ENCODE measurements at places on chromosomes 13 and 19.

GRCh38 chr13:101016475-101016874, 341.9 kb upstream of the TMTC4 start:
- DNase-seq: no peak

DNA sequence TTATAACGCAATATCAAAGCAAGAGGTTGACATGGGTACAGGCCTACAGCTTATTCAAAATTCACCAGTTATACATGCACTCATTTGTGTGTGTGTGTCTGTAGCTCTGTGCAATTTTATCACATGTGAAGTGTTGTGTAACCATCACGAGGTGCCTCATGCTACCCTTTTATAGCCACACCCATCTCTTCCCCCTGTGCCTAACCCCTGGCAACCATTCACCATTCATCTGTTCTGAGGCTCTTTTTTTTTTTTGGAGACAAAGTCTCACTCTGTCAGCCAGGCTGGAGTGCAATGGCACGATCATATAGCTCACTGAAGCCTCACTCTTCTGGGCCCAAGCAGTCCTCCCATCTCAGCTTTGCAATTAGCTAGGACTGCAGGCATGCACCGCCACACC, 78.4 kb downstream of the DPF1 start:
- peak; percentile 64 for DNase-seq

DNA sequence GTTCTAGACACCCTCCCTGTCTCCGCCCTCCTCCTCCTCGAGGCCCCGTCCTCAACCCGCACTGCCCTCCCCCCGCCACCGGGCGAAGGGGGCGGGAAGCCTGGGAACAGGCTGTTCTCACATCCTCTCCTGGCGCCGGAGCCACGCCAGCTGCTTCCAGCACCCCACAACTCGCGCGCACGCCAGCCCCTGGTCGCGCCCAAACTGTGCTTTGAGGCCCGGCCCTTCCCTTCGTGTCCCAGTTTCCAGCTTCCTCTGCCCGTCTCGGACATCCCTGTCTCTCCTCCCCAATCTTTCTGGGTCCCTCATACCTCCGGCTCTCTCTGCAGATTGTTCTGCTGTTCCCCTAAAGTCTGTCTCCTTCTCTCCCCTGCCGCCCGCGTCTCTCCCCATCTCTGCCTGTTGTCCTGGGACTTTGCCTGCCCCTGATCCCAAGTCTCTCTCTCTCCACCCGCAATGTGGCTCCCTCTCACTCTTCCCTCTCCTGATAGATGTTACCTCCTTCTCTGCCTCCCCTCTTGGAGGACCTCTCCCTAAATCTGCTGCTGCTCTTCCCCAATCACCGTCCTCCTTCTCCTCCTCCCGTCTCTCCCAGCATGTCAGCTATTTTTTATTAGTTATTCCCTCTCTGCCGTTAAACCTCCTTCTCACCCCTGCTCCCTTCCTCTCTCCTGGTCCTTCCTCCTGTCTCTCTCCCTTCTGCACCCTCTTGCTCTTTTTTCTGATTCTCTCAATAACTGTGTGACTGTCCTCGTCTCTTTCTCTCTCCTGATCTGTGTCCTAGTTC, 14.2 kb downstream of the DPF1 start:
- DNase-seq: peak; percentile 24

DNA sequence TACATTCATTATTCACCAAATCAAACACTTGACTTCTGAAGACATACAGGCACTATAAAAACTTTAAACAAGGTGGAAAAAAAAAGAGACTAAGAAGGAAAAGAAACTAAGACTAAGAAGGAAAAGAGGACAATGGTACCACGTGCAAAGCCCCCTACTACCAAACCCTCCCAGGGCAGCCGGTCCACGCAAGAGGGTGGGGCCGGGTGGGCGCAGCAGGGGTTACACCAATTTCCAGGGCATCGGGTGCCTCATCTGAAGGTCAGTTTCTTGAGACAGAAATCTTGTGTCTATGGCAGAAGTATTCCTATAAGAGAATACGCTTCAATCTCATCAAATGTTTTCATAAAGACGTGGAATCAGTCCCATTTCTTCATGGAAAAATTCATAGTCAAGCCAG, 131.5 kb downstream of the NUFIP1 start:
- DNase-seq: no peak

GRCh38 chr13:101307181-101307701, 109.1 kb downstream of the NALCN start:
- peak; percentile 64 for DNase-seq

DNA sequence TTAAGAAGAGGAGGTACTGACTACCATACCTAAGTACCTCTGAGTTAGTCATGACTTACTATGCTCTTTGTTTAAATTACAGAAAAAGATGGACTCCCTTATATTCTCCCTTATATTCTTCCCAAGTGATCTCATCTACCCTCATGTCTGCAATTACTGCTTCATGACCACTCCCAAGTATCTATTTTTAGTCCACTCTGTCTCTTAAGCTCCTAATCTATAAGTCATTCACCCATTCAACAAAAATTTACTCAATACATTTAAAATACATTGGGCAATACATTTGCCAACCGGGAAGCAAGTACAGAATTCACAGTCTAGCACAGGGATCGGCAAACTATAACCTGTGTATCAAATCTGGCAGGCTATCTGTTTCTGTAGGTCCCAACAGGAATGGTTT, 42.6 kb downstream of the KPNA3 start:
- DNase-seq: peak; percentile 7

- DNase-seq: no peak
Observed at GRCh38 chr13:41974262-41974900, 13.5 kb upstream of the VWA8 start.

DNA sequence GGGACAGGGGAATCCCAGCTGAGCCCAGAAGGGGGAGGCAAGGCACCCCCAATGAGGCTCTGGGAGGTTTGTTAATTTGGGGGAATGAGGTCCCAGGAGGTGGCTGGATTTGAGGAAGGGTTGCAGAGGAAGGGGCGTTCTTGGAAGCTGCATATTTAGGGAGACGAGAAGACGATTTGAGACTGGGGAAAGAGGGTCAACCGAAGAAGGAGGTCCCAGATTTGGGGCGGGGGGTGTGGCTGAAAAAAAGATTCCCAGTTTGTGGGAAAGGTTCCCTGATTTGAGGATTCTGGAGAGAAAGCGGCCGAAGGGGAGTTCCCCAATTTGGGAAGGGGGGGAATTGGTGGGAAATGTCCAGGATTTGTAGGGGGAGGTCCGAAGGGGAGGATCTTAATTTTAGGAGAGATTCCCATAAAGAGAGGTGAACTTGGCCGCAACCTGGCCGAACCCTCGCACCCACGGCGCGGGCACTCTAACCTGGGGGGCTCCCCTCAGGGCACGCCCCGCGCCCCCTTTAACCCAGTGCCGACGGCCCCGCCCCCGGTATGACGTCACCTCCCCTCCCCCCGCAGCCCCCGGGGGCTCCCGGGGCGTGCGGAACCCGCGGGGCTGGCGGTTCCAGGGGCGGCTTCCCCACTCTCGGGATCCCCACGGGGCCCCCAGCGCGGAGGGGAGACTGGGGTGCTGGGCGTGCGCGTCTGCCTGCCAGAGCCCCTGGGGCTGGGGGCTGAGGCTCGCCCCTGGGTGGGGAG, 1.2 kb downstream of the PTPRS start:
- no peak for DNase-seq

- peak; percentile 36 for DNase-seq
Observed at GRCh38 chr13:46559272-46559805, 6.4 kb downstream of the LRCH1 start.

- no peak for DNase-seq
Observed at GRCh38 chr19:30691819-30692166, 319.6 kb downstream of the ZNF536 start.

GRCh38 chr13:29954082-29955028, 103.9 kb upstream of the UBL3 start:
- no peak for DNase-seq

Data from fibroblast of pulmonary artery (primary cell).